MM.1S (cell line): ENCODE measurements at places on chromosomes 13 and 19.
A peak's percentile ranks its signal among the peaks of the same experiment; 100 is the strongest.

GRCh38 chr19:38700350-38700901 lies 43.8 kb downstream of the CAPN12 start:
- no peak for DNase-seq

DNA sequence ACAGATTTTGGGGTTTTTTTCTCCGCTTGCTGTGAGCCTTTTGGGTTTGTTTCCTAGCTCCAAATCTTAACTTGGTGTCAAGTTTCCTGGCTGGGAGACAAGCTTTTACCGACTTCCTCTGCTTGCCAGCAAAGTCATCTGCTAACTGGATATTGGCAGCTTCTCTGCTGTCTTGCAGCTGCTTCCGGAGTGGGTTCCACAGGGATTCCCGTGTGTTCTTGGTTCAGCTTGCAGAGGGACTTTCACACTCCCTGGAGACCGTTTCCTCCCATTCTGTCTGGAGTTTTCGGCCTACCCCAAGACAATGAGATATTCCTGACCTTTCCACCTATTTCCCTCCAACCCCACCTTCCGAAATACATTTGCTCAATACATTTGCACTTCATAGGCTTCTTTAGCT lies 2.2 kb upstream of the COLGALT1 start:
- no peak for DNase-seq

DNA sequence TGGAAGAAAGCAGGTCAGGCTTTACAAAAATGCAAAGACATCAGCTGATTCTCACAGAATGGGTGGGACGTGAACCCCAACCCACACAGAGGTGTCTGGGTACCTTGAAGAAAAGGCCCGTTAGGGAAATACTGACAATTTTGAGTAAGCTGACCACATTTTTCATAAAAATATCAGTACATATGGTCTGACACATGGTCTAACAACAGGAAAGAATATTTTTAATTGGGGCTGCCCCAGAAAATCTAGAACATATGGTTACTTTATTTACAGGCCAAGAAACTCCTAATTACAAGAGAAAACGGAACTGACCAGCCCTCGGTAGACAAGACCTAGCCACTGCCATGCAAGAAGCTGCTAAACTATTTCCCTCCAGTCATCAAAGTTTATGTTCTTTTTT lies 48.7 kb upstream of the ITM2B start:
- DNase-seq, result no peak

DNA sequence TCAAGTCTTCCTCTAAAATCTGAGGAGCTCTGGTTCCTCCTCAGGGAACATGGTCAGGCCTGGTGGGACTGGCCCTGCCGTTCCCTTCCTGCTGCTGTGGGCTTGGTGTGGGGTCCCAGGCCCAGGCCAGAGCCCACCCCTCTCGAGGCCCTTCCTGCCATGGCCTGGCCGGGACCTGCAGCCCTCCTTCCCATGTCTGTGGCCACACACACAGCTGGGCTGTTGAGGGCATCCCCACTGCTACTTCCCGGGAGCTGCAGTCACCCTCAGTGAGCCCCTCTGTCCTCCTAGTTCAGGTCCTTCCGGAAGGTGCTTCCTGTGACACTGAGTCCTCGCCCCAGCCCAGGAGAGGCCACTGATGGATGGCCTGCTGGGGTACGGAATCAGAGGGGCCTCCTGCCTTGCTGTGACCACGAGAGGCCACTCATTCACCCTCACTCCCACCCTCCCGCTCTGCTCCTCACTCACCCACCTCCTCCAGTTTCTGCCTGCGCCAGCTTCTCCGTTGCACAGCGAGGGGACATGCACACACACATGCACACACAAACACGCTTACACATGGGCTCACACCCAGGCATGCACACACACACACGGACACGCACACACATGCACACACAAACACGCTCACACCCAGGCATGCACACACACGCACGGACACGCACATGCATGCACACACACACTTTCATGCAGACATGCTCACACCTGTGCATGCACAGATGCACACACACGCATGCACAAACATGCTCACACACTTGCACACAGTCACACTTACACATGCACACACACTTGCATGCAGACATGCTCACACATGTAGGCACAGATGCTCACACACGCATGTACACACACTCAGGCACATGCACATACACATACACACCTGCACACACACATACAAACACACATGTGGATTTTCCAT lies 7.3 kb upstream of the MCF2L start:
- DNase-seq, result no peak

DNA sequence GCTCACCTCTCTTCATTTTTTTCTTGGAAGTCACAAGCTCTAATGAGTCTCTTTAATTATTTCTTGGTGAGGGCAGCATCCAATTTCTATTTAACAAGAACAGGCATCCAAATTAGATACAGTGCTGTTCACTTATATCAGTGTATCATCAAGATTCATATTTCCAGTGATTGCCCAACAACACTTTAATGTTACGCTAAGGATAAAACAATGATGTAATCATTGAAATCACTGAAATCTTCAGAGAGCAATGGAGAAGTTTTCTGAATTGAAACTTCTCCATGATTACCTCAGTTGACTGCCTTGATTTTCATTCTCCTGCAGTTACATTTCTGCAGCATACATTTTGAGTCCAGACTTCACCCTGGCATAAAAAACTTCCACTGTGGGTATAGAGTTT lies 17.1 kb upstream of the LRCH1 start:
- DNase-seq, result no peak

DNA sequence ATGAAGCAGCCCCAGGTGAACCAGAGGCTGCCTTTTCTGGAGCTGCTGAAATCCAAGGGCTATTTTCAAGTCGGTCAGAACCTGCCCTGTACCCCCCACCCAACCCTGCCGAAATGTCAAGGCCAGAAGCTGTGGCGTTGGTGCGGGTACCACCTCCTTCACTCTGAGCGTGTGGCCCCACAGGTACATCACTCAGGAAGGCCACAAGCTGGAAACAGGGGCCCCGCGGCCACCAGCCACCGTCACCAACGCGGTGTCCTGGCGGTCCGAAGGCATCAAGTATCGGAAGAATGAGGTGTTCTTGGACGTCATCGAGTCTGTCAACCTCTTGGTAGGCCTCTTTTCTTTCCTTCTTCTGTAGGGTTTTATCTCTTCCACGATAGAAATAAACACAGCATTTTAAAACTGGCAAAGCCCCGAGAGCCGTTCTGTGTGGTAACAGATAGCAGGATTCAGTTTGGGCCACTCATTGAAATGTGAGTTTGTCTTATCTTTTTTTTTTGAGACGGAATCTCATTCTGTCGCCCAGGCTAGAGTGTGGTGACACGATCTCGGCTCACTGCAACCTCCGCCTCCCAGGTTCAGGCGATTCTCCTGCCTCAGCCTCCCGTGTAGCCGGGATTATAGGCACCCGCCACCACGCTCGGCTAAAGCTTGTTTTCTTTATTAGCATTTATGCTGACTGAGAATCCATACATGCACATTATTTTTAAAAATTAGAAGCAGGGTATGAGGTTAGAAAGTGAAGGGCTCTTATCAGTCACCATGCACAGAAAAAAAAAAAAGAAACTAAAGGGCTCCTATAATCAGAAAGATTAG lies 11.3 kb downstream of the AP1M1 start:
- no peak for DNase-seq

DNA sequence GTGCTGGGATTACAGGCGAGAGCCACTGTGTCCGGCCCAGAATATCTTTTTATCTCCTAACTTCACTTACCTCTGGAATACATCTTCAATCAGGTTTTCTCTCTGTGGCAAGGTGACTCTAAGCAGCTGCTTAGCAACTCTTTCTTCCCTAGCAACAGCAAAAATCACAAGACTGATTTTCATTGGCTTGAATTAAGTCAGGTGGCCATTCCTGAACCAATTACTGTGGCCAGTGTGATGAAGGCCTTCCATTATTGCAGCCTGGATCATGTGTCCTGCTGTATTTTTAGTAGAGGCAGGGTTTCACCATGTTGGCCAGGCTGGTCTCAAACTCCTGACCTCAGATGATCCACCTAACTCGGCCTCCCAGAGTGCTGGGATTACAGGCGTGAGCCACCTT lies 9.0 kb upstream of the LTBP4 start:
- DNase-seq, result peak; percentile 73

GRCh38 chr13:63896321-63896720 lies 2480.7 kb upstream of the PCDH20 start:
- DNase-seq, result no peak

- DNase-seq, result no peak
Measured at GRCh38 chr13:35614666-35615065, 138.2 kb upstream of the MAB21L1 start.

DNA sequence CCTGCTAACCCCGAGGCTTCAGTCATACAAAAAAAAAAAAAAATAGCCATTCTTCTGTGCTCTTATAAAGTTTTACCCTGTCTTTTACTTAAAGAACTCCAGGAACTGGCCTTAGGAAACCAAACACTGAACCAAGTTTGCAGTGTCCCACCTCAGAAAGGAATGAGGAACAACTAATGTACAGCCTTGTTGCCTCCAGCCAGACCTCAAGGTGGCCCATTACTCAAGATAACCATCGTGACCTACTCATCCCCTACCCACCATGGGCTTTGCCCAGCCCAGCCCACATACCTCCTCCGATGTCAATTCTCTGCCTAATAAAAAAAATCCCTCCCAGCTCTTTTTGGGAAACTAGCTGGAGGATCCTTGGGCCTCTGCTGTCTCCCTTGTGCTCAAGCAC lies 133.2 kb downstream of the STARD13 start:
- DNase-seq, result no peak

DNA sequence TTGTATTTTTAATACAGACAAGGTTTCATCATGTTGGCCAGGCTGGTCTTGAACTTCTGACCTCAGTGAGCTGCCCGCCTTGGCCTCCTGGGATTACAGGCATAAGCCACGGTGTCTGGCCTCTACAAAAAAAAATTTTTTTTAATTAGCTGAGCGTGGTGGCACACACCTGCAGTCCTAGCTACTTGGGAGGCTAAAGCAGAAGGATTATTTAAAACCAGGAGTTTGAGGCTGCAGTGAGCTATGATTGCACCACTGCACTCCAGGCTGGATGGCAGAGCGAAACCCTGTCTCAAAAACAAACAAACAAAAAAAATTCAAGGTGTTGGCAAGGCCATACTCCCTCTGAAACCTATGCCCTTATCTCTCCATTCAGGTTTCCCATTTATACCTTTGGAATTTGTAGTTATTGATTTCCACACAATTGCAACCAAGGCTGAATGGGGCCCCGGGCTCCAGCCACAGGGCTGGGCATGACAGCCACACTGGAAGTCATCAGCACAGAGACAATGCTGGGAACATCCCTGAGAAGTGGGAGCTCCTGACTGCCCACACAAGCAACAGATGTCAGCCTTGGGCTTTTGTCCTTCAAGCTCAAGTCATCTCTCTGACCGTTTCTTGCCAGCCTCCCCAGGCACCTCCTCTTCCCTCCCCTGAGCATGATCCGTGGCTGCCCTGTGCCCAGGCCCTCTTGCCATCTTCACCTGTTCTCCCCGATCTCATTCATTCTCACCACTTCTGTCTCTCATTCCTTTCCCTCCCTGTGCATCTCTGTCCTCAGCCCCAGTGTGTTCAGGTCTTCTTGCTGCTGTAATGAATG lies 27.2 kb upstream of the CALM3 start:
- no peak for DNase-seq

DNA sequence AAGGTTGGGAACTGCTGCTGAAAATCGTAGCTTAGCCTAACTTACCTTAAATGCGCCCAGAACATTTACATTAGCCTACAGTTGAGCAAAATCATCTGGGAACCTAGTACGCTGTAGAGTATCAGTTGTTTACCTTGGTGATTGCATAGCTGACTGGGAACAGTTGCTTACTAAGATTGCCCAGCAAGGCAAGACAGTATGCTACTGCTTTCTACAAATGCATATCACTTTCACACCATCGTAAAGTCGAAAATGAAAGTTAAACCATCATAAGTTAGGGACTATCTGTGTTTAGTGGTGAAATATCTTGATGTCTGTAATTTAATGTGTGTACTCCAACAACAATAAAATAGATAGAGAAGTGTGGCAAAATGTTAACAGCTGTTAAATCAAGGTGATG lies 1670.6 kb upstream of the PCDH20 start:
- DNase-seq, result no peak

DNA sequence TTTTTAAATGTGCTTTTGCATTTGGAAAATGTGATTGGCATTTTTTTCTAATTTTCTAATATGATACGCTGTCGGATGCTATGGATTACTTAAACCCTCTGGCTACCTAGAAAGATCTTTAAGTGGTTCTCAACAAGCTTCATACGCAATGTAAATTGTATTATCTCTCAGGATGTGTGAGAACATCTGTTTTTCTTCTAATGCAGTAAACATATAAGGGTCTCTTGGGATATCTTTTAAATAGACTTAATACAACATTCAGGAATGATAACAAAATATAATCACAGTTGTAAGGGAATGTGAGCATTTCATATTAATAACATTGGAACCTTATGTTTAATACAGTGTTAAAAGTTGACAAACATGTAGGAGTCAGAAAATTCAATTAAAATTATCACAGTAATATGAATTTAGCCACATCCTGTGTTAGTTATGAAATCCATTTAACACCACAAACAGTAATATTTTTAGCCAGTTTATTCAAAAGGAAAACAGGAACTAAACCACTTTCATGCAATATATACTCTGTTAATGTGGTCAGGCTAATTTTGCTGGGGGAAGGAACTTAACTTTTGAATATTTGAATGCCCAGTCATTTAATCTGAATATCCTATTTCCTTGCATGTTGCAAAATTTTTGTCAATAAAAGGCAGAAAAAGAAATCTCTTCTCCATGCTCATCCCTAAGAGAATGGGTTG lies 15.0 kb upstream of the ALOX5AP start:
- no peak for DNase-seq

DNA sequence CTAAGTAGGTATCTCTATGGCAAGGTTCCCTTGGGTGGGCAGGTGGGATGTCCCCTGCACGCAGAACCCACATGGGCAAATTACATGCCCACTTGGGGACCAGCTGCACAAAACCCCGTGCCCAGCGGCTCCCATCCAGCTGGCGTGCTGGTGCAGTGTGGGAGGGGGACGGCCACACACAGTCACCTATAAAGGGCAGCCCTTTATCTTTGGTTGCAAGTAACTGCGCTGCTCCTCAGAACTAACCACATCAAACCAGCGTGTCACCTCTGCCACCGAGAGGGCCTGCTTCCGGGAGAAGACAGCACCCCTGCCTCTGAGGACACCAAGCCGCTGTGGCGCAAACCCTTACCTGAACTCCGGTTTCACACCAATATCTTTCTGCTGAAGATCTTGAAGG lies 32.2 kb downstream of the ANKRD27 start:
- no peak for DNase-seq

DNA sequence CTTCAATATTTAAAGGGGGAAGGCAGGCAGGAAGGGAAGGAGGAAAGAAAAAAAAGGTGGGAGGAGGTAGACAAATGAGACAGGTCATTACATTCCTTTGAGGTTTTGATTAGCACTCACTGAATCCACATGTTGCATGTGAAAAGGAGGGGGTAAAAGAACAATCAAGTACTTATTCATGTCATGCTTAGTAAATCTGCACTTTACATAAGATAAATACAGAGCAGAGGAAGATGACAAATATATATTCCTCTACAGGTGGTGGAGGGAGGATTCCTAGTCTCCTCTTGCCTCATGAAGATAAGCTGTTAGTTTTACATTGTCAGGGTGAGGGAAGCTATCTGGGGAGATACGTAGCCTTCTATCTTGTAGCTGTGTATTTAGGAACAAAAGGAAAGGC lies 1645.4 kb upstream of the SPRY2 start:
- no peak for DNase-seq
